ENCODE measurements at places on chromosomes 12 and 14. TPM values are rescaled to one million over a fixed set of nuclear protein-coding genes. Genes with fewer than 3 reads are reported as not detected.

DNA sequence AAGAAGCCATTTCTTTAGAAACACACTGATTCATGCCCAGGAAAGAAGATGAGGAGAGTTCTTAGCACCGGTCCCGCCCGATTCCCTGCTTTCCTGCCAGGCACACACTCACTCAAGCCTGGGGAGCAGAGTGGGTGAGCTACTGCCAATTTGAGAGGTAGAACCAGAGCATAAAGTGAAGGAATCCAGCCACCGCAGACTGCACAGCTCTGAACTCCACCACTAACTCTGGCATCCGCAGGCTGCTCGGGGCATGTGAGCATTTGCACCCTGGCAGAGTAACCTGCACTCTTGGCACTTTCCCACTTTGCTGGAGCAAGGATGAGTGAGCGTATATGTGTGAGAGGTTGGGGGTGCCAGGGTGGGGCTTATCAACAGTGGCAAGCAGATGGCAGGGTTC, 4.0 kb upstream of the SYNDIG1L start:
- no peak for DNase-seq

CSRP2 gene
- total RNA-seq = 50.9 TPM

DNA sequence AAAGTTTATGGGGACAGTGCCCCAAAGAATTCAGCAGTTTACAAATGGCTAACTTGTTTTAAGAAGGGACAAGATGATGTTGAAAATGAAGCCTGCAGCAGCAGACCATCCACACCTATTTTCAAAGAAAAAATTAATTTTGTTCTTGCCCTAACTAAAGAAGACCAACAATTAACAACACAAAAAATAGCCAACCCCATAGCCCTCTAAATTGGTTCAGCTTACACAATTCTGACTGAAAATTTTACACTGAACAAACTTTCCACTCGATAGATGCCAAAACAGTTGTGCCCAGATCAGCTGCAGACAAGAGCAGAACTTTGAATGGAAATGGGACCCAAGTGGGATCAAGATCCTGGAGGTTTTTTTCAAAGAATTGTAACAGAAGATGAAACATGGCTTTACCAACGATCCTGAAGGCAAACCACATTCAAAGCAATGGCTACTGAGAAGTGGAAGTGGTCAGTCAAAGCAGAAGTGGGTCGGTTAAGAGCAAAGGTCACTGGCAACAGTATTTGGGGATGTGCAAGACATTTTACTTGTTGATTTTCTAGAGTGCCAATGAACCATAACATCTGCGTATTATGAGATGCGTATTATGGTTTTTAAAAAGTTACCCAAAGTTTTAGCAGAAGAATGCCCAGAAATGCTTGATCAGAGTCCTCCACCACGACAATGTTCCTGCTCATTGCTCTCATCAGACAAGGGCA, 30.0 kb downstream of the SLC39A9 start:
- peak; percentile 6 for DNase-seq

KLRD1 gene
- total RNA-seq = under 0.01 TPM

DNA sequence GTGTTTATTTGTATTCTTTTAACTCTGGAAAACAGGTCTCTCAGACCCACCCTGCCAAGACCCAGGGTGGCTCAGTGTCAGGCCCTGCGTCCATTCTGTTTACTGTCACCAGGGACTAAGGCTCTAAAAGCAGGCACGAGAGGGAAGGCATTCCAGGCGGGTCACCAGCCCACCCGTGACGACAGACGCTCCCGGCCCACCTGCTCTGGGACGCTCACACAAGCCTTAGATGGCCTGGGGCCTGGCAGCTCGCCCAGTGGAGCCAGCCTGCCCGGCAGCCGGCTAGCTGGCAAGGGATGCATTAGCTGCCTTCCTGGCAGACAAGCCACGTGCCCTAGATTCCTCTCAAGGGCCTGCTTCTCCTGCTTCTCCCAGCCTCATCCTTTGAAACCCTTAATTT, 9.2 kb upstream of the NUAK1 start:
- DNase-seq = peak; percentile 84

DNA sequence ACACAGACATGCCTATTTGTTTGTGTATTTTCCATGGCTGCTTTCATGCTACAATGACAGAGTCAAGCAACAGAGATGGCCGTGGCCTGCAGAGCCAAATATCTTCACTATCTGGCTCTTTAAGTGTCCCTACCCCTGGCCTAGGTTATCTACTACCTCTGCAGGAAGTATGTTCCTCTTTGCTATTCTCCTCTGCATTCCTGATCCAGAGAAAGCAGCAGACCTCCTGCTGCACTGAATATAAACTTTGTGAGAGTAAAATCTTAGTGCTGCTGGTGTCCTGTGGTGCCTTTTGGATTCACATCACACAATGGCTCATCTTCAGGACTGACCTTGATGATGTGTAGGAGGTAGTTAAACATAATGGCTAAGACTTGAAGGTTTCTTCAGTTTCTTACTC, 233.4 kb downstream of the IPO8 start:
- no peak for DNase-seq

FZD10 gene
- total RNA-seq = not detected

- DNase-seq = no peak
Observed at GRCh38 chr14:53027041-53027440, 76.2 kb upstream of the FERMT2 start.

CELA1 gene
- not detected for total RNA-seq

- no peak for DNase-seq
Observed at GRCh38 chr12:112928978-112929377, 9.3 kb upstream of the OAS3 start.

DNA sequence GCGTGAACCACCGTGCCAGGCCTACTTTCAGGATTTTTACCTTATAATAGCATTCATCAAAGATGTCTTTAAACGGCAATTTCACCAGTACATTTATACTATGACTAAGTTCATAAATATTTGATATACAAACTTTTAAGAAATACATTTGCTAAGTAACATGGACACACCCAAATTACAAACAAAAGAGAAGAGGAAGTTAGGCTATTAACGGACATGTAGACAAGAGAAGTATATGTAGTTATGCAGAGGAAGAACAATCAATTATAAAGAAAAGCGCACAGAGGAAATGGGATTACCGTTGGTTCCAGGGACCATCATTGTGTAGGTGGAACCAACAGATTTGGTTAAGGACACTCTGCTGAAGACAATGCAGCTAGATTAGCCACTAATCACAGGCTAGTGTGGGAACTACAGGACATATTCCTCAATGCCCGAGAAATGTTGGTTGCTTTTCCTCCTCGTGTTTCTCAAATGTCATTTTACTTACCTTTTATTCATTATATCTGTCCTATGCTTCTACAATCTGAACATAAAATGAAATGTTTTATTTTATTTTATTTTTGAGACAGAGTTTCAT, 24.0 kb upstream of the PKP2 start:
- DNase-seq = no peak

Data from stomach (tissue), 19 donors.